ENCODE measurements at places on chromosomes 1 and 21.

DNA sequence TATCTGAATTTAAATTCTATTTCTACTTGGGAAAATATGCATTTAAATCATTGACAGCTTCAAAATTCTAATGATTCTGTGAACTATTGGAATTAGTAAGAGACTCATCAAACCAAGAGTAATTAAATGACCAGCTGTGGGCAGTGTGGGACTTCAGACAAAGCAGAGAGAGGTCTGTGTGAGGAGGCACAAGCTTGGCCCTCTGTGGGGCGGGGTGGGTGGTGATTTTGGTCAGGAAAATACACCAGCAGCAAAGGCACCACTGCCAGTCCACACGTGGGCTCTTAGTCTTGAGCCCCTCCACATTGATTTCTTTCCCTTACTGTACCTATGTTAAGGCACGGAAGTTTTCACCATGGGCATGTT is 39.2 kb upstream of the RAB4A start:
- no peak for DNase-seq

GRCh38 chr21:44765231-44766013 is 36.2 kb downstream of the UBE2G2 start:
- DNase-seq, result no peak

DNA sequence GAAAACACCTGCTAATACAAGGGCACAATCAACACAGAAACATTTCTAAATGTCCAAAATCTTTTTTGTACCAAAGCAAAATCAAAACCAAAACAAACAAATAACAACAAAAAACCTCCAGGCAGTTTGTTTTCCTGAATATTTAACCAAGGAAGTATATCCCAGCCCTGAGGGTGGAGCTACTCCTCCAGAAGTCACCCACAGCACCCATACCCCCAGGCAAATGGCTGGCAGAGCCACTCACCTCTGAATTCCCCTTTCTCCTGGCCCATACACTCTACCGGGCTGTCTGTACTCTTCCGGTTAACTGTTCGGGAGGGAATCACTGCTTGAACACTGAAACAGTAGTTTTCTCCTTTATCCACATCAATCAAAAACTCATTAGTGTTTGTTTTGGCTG is 9.5 kb downstream of the F3 start:
- no peak for DNase-seq

DNA sequence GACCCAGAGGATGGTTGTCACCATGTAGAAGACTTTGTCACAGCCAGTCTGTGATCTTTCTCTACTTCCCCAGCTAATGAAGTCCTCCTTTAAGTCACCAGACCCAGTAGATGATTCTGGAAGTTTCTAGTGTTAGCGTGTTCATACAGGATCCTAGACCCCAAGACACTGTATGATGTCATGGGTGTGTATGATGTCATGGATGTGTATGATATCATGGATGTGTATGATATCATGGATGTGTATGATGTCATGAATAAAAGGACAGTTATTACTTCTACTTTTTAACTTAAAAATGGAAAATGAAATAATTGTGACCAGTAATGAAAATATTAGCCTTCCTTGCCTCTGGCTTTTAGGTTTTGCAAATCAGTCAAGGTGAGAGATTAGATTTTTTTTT is 260.0 kb downstream of the FMN2 start:
- DNase-seq, result no peak

DNA sequence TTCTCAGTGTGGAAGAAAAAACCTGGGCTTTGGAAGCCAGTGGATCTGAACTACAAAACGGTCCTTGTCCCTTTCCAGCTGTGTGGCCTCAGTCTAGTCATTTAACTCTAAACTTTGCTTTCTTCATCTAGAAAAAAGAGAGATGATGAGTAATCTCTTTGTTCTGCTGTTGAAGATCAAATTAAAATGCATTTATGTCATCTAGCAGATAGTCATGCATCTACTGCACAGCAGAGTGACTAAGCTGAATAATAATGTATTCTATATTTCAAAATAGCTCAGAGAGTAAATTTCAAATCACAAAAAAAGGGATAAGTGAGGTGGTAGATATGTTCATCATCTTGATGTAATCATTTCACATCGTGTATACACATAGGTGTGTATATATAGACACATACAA is 473.2 kb downstream of the DSCAM start:
- no peak for DNase-seq

DNA sequence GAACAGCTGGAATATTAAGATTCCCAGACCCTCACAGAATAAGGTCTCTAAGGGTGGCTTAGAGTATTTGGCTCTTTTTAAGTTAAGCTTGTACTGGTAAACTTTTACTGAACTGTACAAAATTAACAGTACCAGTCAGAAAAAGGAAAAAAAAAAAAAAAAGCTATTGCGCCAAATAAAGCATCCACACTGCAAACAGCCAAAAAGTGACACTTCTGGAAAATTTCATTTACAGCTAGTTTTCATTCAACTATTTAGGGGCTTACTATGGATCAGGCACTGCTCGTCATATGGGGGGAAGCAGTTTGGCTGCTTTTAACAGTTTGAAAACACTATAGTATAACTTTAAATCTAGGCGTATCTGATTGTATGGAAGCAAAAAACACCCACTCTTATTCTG is 139.6 kb downstream of the EIF4G3 start:
- no peak for DNase-seq

DNA sequence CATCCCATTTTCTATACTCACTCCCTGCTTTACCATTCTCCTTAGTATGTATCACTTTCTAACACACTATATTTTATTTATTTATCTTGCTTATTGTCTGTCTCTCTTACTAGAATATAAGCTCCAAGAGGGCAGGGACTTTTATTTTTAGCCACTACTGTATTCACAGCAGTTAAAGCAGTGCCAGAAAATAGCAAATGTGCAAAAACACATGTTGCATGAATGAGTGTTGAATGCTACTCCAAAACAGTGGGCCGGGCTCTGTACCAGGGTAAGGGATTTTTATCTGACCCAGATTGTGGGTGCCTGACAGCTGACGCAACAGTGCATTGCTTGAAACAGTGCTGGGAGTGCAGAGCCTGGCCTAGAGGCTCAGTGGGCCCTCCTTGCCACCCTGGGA is 24.7 kb downstream of the COL16A1 start:
- no peak for DNase-seq

DNA sequence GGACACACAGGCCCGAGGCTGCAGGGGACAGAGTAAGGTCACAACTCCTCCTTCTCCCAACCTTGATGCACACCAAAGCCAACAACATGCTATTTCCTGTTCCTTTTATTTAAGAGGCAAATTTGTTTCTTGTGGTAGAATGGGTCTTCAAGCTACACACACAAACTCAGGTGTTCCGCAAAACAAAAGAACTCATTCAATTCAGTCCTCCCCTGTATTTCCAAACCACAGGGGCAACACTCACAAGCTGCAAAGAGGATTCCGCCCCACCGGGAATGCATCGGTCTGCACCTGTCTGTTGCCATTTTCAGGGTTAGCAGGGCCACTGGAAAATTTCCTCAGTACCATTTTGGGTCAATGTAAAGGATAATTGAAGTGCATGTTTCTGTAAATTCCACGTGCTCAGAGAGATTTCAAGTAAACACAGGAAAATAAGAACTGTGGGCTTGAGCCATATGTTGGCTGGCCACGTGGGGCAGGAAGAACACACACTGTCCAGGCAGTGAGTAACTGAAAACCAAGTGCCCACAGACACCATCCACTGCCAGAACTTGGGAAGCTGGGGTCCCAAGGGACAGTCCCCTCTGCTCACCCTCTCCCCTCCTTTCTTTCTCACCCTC is 145.2 kb upstream of the ERG start:
- no peak for DNase-seq

DNA sequence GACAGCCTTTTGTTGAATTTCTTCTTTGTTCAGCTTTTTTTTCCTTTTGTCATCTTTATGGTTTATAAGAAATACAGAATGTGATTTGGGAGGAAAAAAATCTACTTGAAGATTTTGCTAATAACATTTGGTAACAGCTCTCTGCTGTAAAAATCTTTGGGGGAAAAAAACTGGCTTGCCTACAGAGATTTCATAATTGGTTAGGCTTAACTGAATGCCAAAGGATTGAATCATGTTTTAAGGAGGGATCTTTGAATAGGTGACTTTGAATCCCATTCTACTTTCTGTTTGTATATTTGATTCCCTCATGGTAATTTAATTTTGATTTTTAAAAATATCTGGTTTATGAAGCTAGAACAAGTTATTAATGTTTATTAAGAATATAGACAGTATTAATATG is 3.2 kb downstream of the BTF3L4 start:
- DNase-seq, result no peak
